ENCODE measurements at places on chromosomes 12 and 14.

DNA sequence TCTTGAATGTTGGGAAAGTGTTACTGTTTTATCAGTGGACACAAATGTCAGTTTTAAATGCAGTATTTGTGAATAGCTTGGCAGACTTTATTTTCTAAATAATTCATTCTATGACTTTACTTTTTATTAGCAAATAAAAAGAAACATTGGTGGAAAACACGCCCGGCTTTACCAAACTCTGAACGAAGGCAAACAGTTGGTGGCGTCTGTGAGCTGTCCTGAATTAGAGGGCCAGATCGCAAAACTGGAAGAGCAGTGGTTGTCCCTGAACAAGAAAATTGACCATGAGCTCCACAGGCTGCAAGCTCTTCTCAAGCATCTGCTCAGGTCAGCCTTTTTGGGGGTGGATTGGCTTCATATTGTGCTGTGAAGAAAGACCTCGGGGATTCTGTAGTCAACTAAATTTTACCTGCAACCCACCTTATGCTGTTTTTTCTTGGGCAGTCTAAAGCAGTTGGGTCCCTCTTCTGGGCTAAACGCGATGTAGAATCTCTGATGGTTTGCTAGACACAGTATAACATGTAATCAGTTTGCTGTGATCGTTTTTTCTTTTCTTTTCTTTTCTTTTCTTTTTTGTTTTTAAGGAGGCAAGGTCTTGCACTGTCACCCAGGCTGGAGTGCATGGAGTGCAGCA, 156.4 kb downstream of the ESR2 start:
- DNase-seq: no peak

DNA sequence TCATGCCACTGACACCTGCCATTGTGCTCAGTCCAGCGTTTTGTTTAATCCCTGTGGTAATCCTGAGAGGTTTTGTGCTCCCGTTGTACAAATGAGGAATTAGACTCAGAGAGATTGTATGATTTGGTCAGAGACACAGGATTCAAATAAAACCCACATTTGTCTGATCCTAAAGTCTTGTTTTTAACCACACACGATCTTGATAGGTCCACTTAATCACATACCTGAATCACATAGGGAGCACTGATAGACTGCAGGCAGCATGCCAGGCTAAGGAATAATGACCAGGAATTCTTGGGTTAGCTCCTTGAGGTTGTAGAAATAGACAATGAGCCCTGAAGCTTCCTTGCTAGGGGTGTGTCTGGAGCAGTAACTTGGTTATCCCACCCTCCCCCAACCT, 202.6 kb upstream of the RGS6 start:
- DNase-seq: no peak

GRCh38 chr12:1576410-1577241, 17.8 kb downstream of the FBXL14 start:
- DNase-seq: no peak

DNA sequence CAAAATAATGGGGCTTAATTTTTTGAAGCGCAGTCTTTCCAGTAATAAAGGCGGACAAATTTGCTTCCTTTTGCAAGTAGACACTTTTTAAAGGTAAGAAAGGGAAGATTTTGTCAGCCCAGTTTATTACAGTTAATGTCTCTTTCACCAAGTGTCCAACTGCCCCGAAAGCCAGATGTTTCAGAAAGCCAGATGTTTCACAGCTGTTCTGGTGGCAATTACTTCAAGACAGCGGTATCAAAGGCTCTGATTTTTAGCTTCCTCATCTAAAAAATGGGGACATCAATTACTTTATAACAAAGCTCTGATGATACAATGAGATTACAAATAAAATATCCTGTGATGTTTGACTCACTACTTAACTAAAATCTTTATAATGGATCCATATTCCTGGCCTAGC, 1.0 kb downstream of the WBP11 start:
- DNase-seq: no peak

- DNase-seq: no peak
Observed at GRCh38 chr12:2539938-2540337, 254.8 kb upstream of the FKBP4 start.

- DNase-seq: no peak
Observed at GRCh38 chr12:2693980-2694610, 100.7 kb upstream of the FKBP4 start.

GRCh38 chr12:57476162-57476992, 3.3 kb downstream of the ARHGAP9 start:
- peak; percentile 54 for DNase-seq

- no peak for DNase-seq
Observed at GRCh38 chr14:91310606-91311283, 66.2 kb upstream of the GPR68 start.

DNA sequence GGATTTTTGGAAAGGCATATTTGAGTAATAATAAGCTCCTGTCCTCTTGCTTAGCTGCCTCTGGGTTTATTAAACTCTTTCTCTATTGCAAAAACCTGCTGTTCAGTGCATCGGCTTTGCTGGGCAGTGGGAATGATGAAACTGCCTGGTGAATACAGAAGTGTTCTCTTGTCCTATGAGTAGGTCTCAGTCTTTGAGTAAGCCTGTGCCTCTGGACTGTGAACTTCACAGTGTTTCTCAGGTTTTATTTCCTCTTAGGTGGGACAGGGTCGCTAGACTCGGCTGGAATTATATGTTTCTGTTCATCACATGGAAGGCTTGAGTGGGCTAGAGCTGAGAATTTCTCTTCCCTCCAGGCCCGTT, 46.4 kb downstream of the CRADD start:
- DNase-seq: no peak

DNA sequence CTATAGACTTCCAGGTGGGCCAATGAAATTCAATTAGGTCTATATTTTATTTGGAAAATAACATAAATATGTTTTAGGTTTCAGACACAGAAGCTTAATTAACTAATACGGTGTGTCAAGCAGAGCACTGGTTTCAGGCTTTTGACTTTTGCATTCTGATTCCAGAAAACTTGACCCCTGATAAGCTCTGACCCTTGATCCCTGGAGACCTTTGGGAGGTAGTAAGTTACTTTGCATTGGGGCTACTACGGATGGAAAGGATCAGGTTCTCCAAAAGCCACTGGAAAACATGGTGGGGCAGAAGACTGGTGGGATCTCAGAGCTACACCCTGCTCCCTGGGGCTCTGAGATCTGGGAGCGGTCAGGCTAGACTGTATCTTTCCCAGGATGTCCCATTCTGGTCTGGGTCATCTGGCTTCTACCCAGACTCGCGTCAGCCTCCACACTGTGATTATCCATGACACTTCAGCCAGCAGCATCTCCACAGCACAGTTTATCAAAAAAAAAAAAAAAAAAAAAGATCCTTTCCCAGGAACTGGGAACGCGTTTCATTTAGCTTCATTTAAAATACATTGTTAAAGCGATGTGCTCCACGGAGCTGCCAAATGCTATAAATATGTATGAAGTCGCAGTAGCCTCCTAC, 17.8 kb upstream of the EMP1 start:
- no peak for DNase-seq

- DNase-seq: no peak
Observed at GRCh38 chr12:15649347-15649746, 139.8 kb downstream of the EPS8 start.

DNA sequence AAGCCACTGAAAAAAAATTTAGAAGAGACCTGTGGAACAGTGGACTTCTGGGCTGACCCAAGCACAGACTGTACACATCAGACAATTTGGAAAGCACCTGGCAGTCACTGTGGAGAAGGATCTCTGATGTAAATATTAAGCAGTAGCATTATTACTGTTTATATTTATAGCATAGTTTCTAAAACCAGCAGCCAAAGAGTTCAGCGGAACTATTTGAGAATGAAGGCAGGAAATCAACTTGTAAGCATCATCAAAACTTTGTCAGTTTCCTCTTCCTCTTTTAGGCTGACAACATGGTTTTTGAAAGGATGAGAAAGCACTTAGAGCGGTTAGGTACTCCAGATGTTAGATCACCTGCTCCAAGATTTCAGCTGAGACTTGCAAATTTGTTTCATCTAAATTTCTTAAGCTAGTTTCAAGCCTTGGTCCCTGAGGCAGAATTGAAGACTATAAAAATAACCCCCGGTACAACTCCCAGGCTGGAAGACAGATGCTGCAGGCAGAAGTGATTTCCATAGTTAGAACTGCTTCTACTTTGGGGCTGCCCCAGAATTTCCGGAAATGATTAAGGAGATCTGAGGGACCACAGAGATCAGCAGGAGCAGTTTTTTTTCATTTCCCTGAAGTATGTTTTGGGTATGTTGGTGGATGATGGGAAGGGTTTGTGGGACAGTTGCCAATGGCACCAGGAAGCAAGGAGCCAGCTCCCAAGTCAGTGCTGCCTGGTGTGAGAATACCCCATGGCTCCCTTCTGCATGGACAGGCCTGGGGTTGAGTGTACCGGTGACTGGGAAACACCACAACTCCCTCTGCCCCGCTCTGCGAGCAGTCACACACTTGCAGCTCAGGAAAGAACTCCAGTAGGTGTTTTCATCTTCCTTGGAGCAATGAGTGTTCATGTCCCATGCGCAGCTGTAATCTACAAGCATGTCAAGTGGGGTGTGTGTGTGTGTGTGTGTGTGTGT, 354.5 kb downstream of the NUAK1 start:
- DNase-seq: no peak

DNA sequence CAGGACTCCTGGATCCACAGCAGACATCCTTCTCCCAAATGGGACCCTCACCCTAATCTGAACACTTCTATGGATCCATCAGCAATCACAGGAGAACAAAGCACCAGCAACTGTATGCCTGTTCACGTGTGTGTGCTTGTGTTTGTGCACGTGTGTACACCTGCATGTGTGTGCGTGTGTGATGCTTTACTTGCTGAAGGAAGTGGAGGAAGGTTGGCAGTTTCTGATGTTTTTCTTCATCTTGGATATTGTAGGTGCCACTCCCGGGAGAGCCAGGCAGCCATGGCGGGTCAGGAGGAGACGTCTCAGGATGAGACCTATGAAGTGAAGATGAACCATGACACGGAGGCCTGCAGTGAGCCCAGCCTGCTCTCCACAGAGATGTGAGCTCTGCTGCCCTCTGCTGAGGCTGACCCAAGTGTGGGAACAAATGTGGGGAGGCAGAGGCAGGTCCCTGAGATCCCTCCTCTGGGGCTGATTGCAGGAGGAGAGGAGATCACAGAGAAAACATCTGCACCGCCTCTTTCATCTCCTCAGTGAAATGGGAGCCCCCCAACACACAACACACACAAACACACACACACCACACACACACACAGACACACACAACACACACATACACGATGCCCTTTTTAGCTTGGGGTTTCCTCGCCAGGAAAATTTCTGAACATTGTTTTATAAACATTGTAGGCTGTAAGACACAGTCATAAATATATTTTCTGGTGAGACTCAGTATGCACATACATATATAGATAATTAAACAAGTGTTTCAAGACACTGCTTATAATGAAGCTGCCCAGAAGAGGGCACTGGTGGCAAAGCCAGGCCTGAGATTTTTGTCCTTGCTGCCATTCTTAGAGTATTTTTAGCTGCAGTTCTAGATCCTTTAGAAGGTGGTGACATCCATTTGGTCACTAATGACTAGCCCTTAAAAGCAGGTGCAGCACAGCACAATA, 112.2 kb upstream of the FKBP4 start:
- DNase-seq: peak; percentile 75

- DNase-seq: peak; percentile 95
Observed at GRCh38 chr12:2877047-2877952, at the start of the genes FOXM1 and RHNO1. Gene FOXM1, minus strand, starts transcription at chr12:2877174. Its CDS starts 2,696 bp downstream, at chr12:2874478. Gene RHNO1, plus strand, starts transcription at chr12:2877223. Its CDS starts 8,144 bp downstream, at chr12:2885367.

DNA sequence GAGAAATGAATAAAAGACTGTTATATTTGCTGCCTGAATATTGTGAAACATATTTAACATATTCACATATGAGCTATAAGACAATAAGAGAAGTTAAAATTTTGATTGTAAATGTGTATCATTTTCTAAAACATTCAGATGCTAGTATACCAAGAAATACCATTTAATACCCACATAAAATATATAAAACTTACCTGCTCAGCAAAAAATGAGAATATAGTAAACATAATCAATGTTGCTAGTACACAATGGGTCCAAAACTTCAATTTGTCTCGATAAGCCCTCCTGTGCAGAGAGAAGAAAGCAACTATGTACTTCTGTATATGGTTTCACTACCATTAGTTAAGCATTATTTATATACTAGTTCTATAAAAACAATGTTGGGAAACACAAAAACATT, 9.6 kb upstream of the SYCP3 start:
- no peak for DNase-seq

DNA sequence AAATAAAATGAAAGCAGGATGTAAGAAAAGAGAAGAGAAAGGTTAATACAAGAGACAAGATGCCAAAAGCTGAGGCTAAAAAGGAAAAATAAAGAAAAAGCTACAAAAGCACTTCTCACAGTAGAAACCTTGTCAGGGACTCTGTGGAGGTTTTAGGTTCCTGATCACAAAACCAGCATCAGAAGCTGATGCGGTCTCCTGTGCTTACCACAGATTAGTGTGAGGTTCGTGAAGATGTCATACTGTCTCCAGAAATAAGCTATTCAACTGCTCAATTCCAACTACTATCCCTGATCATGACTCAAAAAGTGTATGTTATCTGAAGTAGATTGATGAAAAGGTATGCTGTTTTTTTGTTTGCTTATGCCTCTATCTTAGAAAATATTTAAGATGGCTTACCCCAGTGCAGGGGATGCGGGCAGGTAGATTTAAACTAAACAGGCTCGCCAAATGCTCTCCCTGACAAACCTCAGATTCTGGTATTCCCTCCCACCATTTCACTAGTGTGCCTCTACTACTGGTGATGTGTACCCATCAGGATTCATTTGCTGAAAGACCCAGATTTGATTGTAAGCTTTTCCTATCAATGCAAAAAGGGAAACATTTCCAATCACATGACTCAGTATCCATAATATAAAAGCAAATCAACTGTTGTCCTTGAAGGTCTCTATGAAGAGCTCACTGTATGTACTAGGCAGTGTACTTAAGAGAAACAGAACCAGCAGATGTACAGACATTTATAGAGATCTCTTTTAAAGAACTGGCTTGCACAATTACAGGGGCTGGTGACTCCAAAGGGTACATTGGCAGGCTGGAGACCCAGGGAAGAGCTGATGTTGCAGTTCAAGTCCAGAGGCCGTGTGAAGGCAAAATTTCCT, 169.5 kb upstream of the FOXN3 start:
- no peak for DNase-seq

- DNase-seq: no peak
Observed at GRCh38 chr14:75049731-75050201, 1.5 kb downstream of the MLH3 start.

GRCh38 chr14:105389976-105390848, 8.1 kb upstream of the TEX22 start:
- DNase-seq: no peak

GRCh38 chr14:72986857-72987256, 40.0 kb downstream of the ZFYVE1 start:
- no peak for DNase-seq
